ENCODE measurements at places on chromosomes 6 and 20. TPM values are rescaled to one million over a fixed set of nuclear protein-coding genes. Genes with fewer than 3 reads are reported as not detected.

- no peaks in the 10 kb centered on the region for H3K27me3 ChIP-seq
- no peaks in the 10 kb centered on the region for H3K36me3 ChIP-seq
- no peaks in the 10 kb centered on the region for H3K4me1 ChIP-seq
- no peak overlapping the region for H3K4me3 ChIP-seq
- no peak overlapping the region for H3K27ac ChIP-seq
Measured at GRCh38 chr6:75488033-75488432, 5.6 kb downstream of the FILIP1 start.

- no peaks in the 10 kb centered on the region for H3K27me3 ChIP-seq
- no peaks in the 10 kb centered on the region for H3K4me1 ChIP-seq
- no peak overlapping the region for H3K27ac ChIP-seq
- no peaks in the 10 kb centered on the region for H3K36me3 ChIP-seq
Measured at GRCh38 chr6:54448617-54449016, 140.4 kb downstream of the TINAG start.

DNA sequence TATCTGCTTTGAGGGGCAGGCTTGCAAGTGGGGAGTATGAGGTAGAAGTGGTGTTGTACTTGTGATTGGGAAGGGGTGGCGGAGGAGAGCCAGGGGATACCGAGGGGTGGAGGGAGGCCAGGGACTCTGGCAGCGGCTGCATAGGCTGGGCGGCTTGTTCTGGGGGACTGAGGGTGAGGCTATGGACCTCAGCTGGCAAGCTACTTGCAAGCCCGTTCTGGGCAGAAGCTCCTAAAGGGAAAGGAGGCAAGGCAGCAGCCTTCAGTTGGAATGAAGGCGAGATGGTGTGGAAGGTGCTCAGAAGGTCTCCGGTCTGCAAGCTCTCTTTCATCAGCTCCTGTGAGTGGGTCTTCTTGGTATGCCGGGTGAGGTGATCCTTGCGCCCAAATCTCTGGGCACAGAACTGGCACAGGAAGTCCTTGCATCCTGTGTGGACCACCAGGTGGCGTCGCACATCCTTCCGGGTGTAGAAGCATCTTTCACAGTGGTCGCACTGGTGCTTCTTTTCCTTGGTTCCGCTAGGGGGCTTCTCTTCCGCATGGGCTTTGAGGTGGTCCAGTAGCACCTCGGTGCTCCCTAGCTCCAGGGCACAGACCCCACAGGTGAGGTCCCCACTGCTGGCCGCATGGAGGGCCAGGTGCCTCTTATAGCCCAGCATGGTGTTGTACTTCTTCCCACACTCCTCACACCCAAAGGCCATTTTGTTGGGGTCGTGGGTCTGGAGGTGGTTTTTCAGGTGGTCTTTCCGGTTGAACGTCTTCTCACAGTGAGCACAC is 66.0 kb downstream of the PLAGL1 start:
- H3K4me3 ChIP-seq: no peak overlapping the region
- H3K36me3 ChIP-seq: no peaks in the 10 kb centered on the region
- DNase-seq: peak; percentile 63
- H3K27ac ChIP-seq: no peak overlapping the region
- no peaks in the 10 kb centered on the region for H3K27me3 ChIP-seq

DNA sequence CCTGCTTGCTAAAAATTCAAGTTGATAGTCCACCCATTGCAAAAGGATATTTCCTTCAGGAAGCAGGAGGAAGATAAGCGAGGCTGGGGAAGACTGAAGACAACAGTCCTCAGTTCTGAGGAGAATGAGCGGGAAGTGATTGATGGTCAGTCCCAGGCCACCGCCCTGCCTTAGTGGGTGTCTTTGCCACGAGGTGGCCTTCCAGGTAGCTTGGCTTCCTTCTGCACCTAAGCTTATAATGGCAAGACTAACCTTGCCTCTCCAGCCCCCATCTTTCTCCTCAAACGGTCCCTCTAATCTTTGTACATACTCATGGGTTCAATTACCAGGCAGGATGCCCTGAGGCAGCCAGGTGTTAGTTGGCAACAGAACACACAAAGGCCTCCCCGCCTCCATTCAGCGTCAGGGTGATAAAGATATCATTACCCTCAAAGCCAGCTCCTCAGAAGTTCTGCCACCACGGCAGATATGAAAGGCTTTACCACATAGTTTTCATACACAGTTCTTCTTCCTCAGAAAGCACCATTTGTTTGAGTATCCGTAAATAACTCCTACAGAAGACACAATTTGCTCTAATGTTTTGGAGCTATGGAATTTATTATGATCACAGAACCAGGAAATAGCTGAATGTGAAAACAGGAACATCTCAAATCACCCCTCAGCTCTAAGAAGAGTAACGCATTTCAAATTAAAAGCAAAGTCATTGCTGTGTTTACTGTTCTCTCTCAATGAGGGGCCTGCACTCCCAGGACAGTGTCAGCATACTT is 249.4 kb downstream of the ATXN1 start:
- H3K4me1 ChIP-seq: no peaks in the 10 kb centered on the region
- H3K27ac ChIP-seq: no peak overlapping the region
- no peak for DNase-seq
- H3K4me3 ChIP-seq: no peak overlapping the region

DNA sequence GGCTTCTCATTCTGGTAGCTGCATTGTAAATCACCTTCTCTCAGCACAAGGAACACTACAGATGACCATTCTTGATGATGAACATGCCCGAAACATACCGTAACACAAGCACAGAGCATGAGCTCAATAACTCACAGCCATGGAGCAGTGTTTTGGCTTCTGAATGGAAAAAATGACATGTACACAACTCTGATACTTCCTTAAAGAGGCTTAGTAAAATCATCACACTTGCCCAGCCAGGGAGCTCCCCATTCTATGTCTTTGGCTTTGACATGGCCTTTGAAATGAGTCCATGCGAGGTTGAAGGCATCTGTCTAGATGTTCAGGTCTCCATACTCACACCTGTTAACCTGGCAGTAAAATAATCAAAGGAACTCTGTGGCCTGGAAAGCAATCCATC is 87.6 kb downstream of the MYB start:
- no peaks in the 10 kb centered on the region for H3K27me3 ChIP-seq
- H3K4me1 ChIP-seq: no peaks in the 10 kb centered on the region
- no peaks in the 10 kb centered on the region for H3K36me3 ChIP-seq
- DNase-seq: no peak
- H3K27ac ChIP-seq: no peak overlapping the region
- no peak overlapping the region for H3K4me3 ChIP-seq

Gene ELOVL2
- total RNA-seq: 27.8 TPM

Data from liver (tissue), 10 donors.